H1 (cell line): ENCODE measurements at places on chromosomes 1 and 21. TPM values are rescaled to one million over a fixed set of nuclear protein-coding genes. Genes with fewer than 3 reads are reported as not detected.

GRCh38 chr1:229129301-229130027 is 141.4 kb upstream of the RAB4A start:
- no peak for DNase-seq

GRCh38 chr1:232244426-232244825 is 385.5 kb downstream of the SIPA1L2 start:
- DNase-seq: no peak

Gene HMGCS2
- total RNA-seq: not detected in 2 replicates

Gene CCDC185
- total RNA-seq: not detected in 2 replicates

Gene HDGF
- total RNA-seq: 391 and 395 TPM in 2 replicates
